ENCODE measurements at places on chromosomes 11 and 22.

GRCh38 chr22:32579529-32580220 is 105.1 kb downstream of the FBXO7 start:
- peak; percentile 61 for DNase-seq

GRCh38 chr11:96075532-96075959 is 151.6 kb upstream of the MTMR2 start:
- DNase-seq, result no peak

DNA sequence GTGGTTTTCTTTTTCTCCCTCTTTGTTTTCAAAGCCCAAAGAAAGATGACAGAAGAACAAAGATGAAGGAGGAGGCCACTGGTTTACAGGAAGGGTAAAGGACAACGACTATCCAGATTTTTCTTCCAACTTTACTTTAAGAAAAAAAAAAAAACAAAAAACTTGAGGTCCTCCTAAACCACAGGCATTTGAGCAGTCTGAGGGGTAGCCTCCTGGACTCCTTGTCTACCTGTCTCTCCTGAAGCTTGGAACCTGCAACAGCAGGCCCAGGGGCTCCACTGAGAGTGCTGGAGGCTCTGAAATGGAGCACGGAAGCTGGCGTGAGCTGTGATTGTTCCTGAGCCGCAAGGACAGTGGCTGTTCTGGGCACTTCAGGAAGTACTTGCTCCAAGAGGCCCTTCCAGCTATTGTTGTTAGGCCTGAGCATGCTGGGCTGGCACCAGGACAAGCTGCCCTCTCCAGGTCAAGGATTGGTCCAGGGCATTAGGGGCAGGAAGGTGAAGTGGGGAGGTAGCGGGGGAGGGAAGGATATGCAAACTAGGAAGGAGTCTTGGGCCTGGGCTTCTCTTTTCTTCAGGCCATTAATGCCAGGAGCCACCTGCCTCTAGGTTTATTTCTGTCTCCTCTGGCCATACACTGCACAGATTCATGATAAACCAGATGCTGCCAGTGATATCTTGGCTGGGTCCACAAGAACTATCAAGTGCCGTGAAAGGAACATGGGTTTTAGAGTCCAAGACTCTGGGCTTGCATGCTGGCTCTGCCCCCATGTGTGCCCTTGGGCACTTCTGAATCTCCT is 147.3 kb downstream of the CCDC34 start:
- DNase-seq, result no peak

DNA sequence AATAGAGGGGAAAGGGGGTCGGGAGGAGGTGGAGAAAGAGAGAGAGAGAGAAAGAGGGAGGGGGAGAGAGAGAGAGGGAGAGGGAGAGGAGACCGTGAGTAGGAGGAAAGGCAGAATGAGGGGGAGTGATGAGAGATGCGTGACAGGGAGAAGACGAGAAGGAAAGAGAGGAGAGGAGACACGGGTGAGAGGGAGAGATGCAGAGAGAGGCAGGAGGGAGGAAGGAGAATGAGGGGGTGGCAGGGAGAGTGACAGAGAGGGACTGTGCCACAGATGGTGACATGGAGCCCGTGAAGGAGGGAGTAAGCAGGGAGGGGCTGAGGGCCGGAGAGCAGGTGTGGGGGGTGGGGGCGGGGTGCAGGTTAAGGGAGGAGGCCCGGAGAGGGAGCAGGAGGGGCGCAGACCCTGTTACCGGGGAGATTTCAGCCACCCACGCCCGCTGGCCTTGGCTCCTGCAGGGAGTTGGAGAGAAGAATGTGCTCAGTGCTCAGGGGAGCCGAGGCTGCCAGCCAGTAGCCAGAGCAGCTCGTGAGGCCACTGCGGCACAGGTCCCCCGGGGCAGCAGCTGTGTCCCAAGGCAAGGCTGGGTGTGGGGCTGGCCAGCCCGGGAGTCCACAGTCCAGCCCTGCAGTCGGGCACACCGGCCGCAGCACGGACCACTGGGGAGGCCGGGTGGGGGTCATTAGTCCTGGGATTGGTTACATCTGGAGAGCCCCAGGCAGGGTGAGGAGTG is at the start of gene SSTR3:
Gene SSTR3 (minus strand): TSS at position 304 of the 733 bp plus-strand sequence. CDS start 4,674 bp downstream, outside the sequence.
- DNase-seq, result peak; percentile 40

- no peak for DNase-seq
Observed at GRCh38 chr11:117600234-117600783, 196.7 kb downstream of the DSCAML1 start.

DNA sequence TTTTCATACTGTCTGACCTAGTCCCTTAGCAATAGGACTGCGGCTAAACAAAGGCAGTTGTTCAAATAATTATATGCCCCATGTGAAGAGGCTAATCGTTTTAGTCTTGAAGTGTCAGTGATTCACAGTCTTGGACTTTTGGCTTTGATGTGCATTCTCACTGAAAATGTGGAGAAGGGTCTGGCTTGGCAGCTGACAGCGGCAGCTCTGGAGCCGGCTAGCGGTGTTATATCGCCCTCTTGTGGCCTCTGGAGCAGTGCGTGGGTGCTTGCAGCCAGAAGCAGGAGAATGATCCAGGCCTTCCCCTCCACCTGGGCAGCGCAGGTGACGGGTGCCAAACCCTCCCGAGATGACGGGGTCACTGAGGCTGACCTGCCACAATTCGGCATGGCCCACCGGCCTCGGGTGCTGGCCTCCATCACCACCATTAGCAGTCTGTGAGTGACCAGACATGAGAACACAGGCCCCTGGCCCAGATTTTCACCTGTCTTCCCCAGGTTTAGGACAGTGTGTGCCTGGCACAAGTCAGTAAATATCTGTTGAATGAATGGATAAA is 90.3 kb upstream of the PITPNB start:
- peak; percentile 90 for DNase-seq

- DNase-seq, result no peak
Observed at GRCh38 chr11:94328587-94329080, 24.3 kb downstream of the IZUMO1R start.

DNA sequence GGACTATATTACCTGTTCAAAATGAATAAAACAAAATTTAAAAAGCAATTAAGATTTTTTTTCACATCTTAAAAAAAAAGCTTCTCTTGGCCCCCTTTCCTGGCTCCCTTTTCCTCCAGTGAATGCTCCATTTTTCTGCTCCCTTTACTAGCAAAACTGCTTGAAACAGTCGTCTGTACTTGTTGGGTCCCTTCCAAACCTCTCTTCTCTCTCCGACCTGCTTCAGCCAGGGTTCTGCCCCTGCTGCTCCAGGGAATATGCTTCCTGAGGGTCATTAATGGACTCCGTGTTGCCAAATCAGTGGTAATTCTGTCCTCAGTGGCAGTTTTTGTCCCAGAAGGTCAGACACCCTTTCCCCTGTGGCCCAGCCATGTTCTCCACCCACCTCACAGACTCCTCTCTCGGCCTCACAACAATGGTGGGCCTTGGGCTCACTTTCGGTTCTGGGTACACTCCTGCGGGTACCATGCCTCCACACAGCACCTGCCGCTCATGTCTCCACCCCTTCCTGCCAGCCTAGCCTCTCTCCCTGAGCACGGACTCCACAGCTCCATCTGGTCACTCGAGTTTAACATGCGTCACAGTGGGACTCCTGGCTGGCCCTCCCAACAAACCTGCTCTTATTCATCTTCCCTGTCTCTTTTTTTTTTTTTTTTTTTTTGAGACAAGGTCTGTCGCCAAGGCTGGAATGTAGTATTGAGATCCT is 7.8 kb upstream of the POLR3H start:
- no peak for DNase-seq

DNA sequence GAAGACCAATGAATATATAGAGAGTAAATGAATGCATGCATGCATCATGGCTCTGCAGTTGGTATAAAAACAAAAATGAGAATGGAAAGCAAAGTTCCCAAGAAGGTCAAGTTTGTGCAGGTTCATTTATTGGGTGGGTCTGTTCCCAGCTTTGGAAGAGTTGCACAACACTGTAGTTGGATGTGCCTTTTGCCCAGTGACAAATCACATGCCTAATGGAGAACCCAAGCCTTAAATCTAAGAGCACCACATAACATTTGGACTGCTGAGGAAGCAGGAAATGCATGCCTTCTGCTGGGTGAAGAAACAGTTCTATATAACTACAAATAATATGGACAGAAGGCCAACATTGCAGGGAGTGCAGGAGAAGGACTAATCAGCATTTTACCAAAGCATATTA is 30.6 kb downstream of the PRCP start:
- no peak for DNase-seq

- DNase-seq, result no peak
Observed at GRCh38 chr11:126518972-126519690, 163.6 kb downstream of the ST3GAL4 start.

GRCh38 chr11:17651681-17652080 is 67.7 kb upstream of the MYOD1 start:
- no peak for DNase-seq

DNA sequence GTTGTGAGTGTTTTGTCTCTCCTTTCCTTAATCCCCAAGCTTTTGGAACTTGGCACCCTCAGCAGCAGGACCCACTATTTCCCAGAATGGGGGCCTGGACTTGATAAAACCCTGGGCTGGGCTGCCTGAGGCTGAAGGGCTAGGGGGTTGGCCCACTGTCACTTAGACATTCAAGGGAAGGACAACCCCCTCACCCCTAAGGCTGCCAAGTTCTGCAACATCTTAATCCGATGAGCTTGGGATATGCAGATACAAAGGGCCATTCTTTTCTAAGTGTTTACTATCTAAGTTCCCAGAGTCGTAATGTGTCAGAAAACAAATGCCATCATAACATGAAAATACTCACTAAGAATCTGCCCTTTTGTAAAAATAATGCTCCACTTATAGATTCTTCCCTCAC is 42.9 kb downstream of the IRAG1 start:
- DNase-seq, result no peak

DNA sequence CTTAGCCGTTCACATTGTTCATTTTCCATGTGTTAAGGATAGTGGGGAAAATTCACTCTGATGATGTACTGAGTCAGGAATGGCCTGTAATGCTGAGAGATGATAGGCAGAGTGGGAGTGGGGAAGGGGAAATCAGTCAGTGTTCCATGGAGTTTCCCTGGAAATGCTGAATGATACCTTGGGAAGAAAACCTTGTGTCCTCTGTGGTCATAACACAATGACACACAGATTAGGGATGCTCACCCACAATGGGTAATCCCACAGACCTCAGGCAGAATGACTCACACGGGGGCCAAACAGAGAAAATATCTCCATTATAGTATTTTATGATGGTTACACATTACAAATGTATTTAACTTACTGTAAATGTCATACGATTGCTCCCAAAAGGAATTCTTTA is 118.0 kb downstream of the SNX19 start:
- peak; percentile 64 for DNase-seq

DNA sequence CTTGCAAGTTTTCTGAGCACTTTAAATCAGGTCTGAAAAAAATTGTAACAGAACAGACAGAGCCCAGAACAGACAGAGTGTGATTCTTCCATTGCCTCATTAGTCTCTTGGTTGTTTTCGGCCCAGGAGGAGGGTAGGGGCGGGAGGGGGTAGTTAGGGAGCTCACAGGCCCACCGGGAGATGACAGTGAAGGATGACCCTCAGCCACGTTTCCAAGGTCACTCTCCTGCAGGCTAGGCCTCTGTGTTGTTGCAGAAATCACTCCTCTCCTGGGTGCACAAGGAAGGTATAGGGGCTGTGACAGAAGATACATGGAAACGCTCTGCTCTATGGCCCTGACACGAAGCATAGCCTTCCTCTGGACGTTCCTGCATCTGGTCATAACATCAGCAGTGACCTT is 69.3 kb downstream of the ABTB2 start:
- DNase-seq, result no peak

DNA sequence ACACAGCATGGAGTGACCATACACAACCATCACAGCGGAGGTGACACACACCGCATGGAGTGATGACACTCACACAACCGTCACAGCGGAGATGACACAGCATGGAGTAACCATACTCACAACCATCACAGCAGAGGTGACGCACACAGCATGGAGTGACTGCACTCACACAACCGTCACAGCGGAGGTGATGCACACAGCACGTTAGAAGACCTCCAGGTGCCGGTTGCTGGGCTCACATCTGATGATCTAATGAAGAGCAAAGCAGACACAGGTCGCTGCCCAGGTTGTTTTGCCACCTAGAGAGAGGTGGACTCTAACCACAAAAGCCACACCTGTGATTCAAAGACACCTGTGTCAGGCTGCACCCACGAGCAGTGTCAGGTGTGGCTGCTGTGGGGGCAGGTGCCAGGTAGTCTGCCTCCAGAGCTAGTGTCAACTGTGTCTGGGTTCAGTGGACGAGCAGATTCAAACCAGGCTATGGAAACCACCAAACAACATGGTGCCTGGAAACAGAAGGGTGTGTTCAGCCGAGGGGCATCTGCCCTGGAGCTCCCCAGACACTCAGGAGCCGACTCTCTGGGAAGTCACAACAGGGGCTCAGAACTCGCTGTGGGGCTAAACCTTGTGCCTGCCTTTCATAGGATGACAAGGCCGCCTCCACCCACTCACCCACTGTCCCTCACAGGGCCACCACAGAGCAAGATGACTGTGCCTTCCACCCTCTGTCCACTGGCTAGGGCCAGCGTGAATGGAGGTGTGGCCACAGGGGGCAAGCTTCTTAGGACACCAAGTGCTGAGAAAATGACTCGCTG is 608.2 kb downstream of the TBC1D22A start:
- no peak for DNase-seq

GRCh38 chr22:37675930-37676735 is 697 bp downstream of the LGALS1 start:
- DNase-seq, result peak; percentile 27

DNA sequence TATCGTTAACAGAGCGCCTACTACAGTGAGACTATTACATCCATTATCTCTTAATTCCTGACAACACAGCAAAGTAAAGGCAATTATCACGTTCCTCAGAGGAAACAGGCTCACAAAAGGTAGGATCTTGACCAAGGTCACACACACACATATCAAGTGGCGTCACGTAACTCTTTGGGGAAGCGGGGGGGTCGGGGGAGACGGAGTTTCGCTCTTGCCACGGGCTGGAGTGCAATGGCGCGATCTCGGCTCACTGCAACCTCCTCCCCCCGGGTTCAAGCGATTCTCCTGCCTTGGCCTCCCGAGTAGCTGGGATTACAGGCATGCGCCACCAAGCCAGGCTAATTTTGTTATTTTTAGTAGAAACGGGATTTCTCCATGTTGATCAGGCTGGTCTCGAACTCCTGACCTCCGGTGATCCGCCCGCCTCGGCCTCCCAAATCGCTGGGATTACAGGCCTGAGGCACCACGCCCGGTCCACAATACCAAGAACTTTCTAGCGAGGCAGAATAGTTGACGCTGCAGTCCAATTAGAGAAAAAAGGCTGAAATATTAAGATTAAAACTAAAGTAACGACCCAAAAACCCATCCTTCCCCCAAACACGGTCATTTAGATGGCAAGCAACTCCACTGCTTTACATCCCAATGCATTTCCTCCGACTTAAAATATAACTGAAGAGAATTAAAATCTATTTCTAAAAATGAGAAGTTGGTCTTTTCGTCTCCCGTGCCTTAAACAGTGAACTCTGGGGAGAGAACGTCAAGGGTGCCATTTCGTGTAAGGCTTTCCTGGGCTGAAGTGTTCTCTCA is 1.2 kb downstream of the DDX17 start:
- peak; percentile 61 for DNase-seq

- no peak for DNase-seq
Observed at GRCh38 chr11:94662065-94662779, 95.1 kb downstream of the PIWIL4 start.

- no peak for DNase-seq
Observed at GRCh38 chr11:16136792-16137390, 219.5 kb downstream of the SOX6 start.

Measured in choroid plexus epithelial cell (primary cell).